ENCODE measurements at places on chromosomes 6 and 20.

- DNase-seq: no peak
These were observed 116.6 kb upstream of the INSM1 start for GRCh38 chr20:20251317-20251716.

- DNase-seq: no peak
These were observed 608.1 kb downstream of the QKI start for GRCh38 chr6:164022632-164023031.

- DNase-seq: no peak
These were observed 118.0 kb downstream of the NFATC2 start for GRCh38 chr20:51424270-51425117.

DNA sequence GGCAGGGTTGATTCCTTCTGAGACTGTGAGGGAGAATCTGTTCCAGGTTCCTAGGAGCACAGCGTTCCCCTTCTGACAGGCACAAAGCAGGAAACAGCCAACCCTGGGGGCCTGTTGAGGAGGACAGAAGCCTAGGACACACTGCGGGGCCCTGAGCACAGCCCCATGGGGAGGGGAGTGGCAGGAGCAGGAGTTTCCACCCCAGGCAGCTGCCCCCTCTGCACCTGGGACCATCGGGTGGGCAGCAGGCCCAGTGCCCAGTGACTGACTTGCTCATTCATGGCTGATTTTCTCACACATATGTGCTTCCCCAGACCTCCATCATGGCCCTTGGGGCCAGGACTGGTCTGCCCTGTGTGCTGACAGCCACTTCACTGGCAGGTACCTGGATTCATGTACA lies 6.2 kb upstream of the SLC22A1 start:
- DNase-seq: no peak

- peak; percentile 18 for DNase-seq
These were observed 117.6 kb downstream of the TFAP2B start for GRCh38 chr6:50936277-50936681.

GRCh38 chr6:169092375-169092774 lies 161.3 kb downstream of the THBS2 start:
- DNase-seq: no peak

GRCh38 chr6:128979071-128979470 lies 96.1 kb downstream of the LAMA2 start:
- DNase-seq: no peak

- no peak for DNase-seq
These were observed 1027.2 kb upstream of the GJE1 start for GRCh38 chr6:141105481-141105880.

- DNase-seq: no peak
These were observed 14.9 kb downstream of the ZBTB2 start for GRCh38 chr6:151376440-151376839.

GRCh38 chr6:132471787-132472186 lies 41.1 kb downstream of the STX7 start:
- no peak for DNase-seq

- DNase-seq: peak; percentile 64
These were observed 4.1 kb upstream of the FAM135A start for GRCh38 chr6:70409216-70409615.

DNA sequence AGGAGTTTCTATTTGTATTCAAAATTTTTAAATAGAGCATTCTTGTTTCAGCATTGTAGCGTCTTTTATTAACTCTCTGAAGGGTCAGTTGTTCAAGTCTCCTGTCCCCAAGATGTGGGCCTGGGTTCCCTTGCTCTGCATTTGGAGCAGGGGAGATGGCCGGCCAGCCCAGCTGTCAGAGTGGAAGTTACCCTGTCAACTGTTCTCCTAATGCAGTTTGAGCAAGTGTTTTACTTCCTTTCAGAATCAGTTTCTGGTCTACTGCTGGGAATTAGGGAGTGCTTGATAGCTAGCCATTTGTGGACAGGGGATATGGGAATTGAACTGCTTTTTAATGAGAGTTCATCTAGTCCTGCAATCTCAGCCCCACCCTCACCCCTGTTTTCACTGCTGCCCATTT lies 116.6 kb downstream of the QKI start:
- DNase-seq: peak; percentile 45

- no peak for DNase-seq
These were observed 132.7 kb downstream of the TSHZ2 start for GRCh38 chr20:53104884-53105283.

DNA sequence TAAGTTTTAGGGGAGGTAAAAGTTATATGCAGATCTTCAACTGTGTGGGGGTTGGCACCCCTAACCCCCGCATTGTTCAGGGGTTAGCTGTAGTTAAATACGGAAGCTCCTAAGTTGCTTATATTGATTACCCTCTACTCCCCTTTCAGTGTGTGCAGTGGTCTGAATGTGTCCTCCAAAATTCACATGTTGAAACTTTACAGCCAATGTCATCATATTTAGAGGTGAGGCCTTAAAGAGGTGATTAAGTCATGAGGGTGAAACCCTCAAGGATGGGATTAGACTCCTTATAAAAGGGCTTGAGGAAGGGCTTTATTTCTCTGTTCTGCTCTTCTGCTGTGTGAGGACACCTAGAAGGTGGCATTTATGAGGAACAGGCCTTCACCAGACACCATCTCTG lies 22.3 kb downstream of the TULP4 start:
- DNase-seq: no peak

DNA sequence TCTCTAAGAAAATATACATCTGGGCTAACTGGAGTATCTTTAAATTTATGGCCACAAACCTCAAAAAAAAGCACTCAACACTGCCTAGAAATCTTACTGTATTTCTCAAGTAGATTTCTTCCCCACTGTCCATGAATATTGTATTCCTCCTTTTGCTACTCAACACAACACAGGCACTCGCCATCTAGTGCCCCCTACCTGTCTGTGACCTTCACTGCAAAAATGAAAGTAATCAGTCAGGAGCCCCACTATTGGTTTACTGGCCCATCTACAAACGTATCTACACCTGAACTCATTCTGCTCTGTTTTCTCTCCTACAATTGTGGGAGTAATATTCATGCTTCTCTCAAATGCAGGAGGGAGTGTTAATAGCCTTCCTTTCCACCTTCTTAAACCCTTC lies 58.3 kb downstream of the LY86 start:
- no peak for DNase-seq

DNA sequence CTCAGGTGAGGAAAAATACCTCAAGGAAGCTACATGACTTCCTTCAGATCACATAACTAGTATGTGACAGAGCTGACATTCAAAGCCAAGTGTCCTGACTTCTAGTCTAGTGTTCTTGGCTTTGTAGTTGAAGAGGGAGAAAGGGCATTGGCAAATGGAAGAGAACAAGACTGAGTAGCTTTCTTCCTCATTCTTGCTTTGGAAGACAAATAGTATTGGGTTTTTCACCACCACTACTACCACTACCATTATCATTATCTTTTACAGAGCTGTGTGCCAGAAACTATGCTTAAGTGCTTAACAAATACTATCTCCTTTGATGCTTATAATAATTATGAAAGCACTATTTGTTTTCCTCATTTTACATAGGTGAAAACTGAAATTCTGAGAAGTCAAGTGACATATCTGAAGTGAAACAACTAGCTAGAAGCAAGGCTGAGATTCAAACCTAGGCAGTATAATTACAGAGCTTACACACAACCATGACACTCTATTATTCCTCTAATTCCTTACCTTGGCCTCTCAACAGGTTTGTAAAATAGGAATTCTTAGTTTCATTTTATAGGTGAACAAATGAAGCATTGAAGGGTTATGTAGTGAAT lies 6.8 kb downstream of the ACSS2 start:
- DNase-seq: no peak

- no peak for DNase-seq
These were observed 13.8 kb downstream of the ITPR3 start for GRCh38 chr6:33634946-33635345.

GRCh38 chr6:151070631-151071051 lies 169.1 kb upstream of the AKAP12 start:
- DNase-seq: no peak

DNA sequence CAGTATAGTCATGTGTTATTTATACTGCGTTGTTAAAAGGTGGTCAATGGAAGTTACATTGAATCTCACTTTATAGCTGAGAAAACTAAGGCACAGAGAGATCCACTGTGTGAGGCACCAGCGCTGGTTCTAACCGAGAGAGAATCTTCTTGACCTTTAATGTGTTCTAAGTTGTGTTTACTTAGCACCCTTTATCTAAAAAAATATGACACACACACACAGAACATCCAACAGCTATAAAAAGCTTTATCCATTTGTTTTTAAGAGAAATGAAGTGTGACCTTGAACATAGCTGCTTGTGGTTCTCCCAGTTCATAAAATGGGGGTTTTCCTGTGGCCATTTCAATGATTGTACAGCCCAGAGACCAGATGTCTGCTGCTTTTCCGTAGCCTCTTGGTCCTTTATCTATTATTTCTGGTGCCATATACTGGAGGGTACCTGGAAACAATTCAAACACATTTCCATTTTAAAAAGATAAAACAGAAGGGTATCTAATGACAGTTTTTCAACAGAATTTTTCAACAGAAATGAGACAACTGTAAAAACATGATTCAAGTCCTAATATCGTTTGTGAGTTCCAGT lies 54.8 kb upstream of the MAP7 start:
- no peak for DNase-seq

GRCh38 chr6:153106021-153106420 lies 25.1 kb downstream of the RGS17 start:
- peak; percentile 12 for DNase-seq

DNA sequence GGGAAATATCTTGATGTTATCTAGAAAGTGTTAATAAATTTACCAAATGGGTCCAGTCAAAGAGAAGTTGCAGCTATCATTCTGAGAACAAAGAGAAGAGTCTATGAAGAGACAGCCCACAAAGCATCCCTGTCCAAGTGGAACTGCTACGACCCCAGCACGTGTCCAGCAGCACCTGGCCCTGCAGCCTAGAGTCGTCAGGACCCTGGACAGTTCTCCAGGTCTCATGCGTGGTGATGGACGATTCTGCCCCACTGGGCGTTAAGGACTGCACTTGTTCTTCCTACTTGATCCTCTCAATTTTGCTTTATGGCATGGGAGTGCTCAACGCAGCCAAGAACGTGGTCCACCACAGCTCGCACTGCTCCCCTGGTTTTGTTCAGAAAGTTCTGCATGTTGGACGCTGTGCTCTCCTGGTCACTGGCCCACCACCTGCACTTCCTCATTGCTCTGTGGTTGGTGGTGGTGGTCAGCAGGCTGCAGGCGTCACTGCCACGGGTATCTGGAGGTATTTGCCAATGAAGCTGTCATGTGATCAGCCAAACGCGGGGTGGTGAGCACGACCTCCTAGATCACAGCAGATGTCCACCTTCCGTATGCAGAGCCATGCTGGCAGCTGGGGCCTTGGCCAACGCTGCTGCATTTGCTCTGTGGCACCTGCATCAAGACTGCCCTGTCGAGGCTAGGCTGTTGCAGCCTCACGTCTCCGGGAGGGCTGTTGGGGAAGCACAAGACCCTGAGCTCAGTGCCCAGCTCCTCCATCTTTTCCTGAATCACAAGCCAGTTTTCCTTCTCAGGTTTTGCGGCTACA lies 356.4 kb downstream of the CDH4 start:
- no peak for DNase-seq

DNA sequence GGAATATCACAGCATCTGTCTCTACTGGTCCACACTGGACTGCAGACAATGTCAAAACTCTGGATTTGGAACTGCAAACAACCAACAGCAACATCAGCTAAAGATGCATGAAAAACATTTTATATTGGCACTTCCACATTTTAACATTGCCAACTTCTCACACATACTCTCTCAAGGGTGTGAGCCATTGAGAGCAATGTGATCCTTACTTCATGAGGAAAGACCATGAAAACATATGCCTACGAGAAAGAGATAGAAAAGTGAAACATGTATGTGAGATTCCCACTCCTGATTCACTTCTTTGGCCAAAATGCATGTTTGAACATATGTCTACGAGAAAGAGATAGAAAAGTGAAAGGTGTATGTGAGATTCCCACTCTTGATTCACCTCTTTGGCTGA lies 99.4 kb downstream of the COL12A1 start:
- DNase-seq: no peak

GRCh38 chr20:5002077-5002413 lies 735 bp upstream of the SLC23A2 start:
- DNase-seq: no peak

DNA sequence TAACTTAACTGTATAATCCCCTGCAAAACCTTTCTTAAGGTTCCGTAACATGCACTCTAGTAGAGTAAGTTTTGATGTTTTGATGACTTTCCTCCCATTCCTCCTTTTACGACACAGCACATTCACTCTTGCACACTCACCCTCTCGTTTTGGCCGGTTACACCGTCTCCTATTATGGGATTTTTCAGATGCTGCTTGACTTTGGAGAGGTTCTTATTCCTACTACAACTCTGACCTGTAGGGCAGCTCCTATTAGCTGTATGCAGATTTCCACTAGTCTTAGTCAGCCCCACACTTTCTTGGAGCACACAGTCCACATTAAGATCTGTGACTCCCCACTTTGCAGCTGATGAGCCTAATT lies 223.7 kb upstream of the SYNCRIP start:
- DNase-seq: no peak

DNA sequence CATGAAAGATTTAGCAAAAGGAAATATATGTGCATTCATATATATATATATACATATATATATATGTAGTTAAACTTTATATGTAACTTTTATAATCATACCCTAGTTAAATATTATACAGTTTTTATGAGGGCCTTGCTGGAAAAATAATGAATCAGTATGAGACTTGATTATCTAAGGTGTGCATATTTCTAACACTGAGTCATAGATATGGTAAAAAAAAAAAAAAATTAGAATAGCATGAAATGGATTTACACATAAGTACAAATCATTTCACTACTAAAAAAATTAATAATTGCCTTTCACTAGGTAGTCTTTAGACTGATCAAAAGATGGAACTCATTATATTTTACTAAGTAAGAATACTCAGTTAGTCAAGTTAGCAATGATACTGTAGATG lies 51.3 kb upstream of the DST start:
- no peak for DNase-seq
